Adrenal gland (tissue), 19 donors: ENCODE measurements at places on chromosomes 5 and 9. TPM values are rescaled to one million over a fixed set of nuclear protein-coding genes. Genes with fewer than 3 reads are reported as not detected.

Gene POU5F2
- total RNA-seq = 0.68 TPM

Gene POLE3
- 40.2 TPM for total RNA-seq

DNA sequence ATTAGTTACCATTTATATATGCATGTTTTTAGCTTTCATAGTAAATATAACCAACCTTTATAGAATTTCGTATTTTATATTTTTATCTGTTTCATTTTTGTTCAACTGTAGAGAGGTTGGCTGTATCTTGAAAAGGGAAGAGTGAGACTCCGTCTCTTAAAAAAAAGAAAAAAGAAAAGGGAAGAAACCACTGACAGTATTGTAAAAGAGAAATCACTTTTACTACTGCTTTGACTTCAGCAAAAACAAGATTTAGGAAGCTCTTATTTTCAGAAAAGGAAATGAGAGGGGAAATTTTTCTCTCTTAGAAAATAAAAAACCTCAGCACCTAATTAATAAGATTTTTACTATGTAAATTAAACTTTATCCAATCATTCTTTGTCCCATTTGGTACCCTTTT lies 14.4 kb downstream of the POLK start:
- no peaks in the 10 kb centered on the region for H3K4me1 ChIP-seq
- DNase-seq = no peak
- H3K36me3 ChIP-seq = no peaks in the 10 kb centered on the region
- H3K27ac ChIP-seq = no peak overlapping the region

Gene IFNA13
- not detected for total RNA-seq
